ENCODE measurements at places on chromosomes 7 and 10.

DNA sequence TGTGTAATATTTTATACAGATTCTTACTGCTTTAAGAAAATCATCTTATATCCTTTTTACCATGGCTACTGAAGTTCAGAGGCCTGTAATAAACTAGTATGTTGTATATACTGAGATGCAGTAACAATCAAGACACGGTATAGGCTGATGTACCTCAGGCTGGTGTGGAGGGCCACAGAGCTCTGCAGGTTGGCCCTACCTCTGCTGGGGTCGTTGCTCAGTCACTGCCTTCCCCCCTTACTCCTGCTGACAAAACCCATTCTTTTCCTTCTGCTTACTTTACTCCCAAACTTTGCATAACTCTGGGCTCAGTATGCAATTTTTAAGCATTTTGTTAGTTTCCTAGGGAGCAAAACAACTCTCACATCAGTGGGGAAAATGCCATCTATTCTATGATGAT, 200.1 kb upstream of the FOXP2 start:
- DNase-seq = no peak

DNA sequence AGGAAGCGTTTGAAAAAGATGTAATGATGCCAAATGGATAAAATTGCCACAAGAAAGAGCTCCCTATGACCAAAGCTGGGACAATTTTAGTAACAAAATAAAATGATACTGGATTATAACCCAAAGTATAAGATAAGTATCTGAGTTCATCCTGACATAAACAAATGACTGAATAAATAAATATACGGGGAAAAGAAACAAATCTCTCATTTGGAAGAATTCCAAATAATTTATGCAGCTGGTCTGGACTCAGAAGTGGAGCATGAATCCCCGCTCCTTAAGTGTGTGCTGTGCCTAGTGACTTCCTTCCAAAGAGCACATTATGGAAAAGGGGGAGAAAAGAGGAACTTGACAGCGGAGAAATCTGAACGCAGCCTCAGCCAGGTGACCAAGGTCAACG, 186.2 kb downstream of the RAMP3 start:
- DNase-seq = no peak

DNA sequence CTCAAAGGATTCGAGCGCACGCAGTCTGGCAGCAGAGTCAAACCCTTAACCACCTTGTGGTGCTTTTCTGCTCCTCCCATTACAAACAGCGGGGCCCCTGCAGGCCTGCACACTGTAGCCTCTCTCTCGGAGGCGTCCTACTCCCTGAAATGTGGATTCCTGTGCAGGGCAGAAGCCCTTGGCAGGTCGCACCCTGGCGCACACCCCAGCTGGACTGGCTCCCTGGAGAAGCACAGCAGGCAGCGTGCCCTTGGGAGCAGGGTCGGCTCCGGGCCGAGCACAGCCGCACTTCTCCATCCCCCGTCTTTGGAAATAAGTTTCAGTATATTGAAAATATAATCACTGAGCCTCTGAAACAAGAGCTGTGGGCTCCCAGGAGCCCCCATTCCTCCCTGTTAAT, 144.1 kb downstream of the C10orf105 start:
- no peak for DNase-seq

DNA sequence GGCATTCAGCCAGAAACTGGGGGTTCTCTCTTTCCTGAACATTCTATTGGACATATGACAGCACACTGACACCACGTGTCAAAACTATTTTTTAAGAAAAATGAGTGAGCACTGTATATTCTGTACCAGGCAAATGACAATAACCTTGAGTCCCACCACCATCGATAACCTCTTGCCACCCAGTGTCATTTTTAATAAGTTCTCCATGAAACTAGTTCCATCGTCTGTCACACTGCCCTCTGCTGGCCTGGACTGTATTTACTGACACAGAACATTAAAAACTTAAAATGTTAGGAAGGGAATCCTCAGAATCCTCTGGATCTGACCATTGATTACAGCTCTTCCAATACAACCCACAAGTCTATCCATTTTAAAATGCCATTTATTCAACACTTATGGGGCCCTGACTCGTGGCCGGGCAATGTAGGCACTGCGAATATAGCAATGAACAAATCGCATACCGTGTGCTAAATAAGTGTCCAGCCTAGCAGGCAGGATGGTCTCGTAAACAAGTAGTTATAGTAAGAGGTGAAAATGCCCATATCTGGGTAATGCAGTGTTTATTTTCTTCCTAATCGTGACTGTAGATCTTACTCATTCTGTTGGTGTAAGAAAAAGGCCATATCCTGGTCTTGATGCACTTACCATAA, 35.9 kb upstream of the CACNB2 start:
- DNase-seq = no peak

- DNase-seq = no peak
Observed at GRCh38 chr10:69884686-69885085, 83.0 kb downstream of the COL13A1 start.

DNA sequence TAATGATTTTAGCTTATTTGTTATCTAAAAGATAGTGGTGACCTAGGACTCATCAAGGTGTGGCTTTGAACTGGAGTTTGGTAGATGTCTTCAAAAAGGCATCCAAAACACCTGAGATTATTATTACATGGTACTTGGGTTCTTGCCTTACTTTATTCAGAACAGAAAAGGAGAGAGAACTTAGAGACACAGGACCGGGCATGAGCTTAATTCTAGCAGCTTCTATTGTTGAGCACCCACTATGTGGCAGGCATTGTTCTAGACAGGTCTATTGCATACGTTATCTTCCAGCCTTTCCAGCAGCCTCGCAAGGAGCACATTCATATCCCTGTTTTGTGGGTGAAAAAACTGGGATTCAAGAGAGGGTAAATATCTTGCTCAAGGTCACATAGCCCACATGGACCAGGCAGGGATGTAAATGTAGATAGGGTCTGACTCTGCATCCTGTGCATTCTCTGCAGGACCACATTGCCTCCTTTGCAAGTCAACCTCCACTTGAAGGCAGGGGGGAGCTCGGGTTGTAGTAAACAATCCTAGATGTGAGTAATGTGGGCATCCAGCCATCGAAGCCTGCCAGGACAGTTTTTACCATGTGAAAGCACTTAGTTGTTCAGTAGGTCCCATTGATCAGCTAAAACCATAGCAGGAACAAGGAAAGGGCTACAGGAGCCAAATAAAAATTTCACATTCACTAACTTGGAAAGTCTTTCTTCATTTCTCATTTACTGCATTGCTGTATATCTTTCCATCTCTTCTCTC, 551.4 kb downstream of the LRMDA start:
- DNase-seq = no peak

DNA sequence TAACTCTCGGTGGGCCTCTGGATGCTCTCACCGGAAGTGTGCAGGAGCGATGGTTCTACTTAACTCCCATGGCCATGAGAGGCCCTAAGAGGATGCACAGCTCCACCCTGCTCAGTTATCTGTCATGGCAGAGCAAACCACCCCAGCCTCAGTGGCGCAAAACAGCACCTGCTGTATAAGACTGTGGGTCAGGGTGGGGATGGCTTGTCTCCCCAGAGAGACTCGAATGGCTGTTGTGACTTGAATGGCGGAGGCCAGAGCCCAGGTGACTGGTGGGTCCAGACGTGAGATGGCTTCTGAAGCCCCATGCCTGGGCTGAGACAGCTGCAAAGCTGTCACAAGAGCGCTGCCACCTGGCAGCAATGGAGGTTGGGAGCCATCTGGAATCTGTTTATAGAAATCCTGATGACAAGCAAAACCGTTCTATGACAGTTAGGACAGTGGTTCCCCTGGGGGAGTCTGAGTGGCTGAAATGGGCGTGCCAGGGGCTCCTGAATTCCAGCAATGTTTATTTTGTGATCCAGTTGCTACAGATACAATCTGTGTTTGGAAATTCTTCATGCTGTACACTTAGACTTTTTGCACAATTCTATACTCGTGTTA, 490.5 kb downstream of the TCERG1L start:
- no peak for DNase-seq

DNA sequence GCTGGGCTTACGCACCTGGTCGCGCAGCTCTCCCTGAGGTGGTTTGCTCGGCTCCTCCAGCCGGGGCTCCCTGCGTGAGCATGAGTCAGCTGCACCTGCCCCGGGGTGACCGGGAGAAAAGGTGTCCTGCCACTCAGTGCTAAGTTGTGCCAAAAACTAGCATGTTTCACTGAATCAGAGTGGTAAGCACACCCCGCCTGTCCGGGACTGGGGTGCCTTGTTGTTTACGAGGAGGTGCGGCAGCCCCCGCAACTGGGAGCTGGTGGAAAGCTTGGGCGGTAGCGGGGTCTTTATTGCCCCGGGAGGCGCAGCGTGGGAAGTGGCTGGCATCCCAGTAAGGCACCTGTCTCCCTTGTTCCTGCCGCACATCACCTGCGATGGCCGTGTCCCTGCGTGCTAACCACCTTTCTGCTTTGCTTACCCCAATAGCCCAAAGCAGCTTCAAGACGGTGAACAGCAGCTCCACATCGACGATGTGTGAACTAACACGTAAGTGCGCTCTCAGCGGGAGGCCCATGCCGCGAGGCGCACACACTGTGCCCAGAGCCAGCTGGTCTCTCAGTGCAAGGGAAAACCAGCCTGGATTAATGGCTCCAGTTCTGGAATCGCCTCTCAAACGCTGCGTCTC, 506.6 kb upstream of the FOXK1 start:
- DNase-seq = no peak

- DNase-seq = peak; percentile 42
Observed at GRCh38 chr7:105782391-105783042, 93.9 kb downstream of the ATXN7L1 start.

DNA sequence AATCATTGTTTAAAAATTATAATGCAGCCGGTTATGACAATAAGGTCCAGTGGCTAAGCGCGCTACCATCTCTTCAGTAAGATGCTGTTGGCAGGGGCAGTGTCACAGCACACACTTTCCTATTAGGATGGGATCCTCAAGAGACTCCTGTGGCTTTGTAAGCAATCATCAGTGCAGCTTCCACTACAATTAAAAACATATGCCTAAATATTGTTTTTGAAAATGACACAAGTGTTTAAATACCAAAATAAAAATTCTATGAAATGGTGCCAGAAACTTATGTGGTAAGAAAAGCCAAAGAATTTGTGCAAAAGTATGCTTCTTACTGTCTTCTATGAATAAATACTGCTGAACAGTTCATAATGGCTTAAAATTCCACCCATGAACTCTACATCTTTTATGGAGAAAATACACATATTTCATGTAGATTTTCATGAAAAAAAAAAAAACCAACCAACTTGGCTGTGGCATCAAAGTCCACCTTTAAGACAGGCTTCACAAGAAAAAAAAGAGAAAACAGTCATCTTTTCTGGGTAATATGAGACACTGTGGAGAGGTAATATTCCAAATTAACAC, 132.8 kb downstream of the SEMA3C start:
- no peak for DNase-seq

GRCh38 chr7:154841731-154842331, 161.1 kb downstream of the PAXIP1 start:
- no peak for DNase-seq

GRCh38 chr10:49151025-49151445, 17.2 kb upstream of the FAM170B start:
- no peak for DNase-seq

- no peak for DNase-seq
Observed at GRCh38 chr7:81081616-81082015, 162.8 kb upstream of the SEMA3C start.

- no peak for DNase-seq
Observed at GRCh38 chr10:91628383-91628782, 4.5 kb downstream of the PPP1R3C start.

DNA sequence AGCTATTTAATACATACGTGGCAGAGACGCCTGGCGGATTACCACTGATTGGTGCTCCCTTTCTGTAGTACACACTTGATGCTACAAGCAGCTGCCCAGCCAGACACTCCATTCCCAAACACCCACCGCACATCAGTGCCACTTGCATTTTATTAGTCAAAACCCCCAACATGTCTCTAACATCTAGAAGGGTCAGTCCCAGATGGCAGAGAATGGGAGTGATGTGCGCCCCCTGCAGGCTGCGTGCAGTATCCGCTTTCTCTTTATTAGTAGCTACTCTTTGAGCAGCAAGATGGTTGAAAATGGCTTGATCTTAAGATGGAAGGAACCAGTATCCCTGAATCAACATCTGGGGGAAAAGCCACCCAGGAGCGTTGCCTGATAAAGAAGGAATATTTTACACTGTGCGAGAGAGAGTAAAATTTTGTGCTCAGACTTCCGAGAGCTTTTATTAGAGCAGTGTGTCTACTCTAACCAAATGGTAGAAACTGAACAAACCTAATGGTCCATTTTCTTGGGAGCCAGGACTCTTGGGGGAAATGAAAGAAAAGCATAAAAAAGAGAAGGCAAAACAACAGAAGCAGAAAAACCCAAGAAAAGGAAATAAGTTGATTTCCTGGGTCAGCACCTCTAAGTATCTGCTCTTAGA, 78.3 kb downstream of the ST8SIA6 start:
- no peak for DNase-seq

GRCh38 chr10:118805146-118805545, 50.4 kb upstream of the CACUL1 start:
- no peak for DNase-seq

DNA sequence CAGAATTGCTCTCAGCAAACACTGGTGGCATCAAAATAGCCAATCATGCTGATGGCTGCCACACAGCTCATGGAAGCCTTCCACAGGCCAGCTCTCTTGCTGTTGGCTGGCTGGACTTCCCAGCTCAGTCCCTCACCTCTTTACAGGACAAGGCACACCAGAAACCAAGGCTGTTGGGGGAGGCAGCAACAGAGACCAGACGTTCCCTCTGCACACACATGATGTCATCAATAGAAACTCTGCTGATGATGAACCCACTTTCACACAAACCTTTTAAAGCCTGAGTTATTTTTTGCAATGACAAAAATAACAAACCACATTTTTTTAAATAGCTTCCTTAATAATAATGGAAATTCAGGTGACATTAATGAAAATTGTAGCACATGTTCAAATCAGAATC, 300.9 kb upstream of the C7orf33 start:
- no peak for DNase-seq

DNA sequence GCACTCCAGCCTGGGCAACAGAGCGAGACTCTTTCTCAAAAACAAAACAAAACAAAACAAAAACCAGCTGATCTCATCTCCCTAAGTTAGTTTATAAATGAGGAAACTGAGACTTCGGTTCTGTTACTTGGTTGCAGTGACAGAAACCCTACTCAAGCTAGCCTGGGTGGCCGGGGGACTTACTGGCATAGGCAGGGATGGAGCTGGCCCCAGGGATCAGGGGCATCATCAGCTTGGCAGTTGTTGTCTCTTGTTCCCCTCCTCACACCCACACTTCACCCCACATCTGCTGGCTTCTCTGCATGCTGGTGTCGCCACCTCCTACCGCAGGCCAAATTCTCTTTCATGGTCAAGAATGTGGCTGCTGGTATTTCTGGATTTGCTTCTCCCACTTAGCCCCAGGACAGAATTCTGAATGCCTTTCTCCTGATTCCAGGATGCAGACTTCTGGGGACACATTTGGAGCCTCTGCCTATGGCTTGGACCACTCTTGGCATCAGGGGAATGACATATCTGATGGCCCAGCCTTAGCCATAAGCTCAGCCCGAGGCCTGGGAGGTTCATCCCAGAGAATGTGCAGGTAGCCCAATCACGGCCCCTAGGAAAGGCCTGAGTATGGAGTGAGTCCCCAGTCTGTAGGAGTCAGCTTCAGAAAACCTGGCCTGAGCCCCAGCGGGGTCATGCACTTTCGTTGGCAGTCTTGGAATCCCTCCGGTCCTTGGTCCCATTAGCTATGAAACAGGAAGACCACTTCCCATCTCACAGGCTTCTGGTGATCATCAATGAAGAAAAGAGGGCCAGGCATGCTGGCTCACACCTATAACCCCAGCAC, 41.6 kb upstream of the CTBP2 start:
- DNase-seq = no peak

All from activated CD4-positive, alpha-beta T cell treated with anti-CD3 and anti-CD28 coated beads, Interleukin-2, amount 50 U/mL, for 24 hours (primary cell).